ENCODE measurements at places on chromosomes 16 and 17. TPM values are rescaled to one million over a fixed set of nuclear protein-coding genes. Genes with fewer than 3 reads are reported as not detected.

DNA sequence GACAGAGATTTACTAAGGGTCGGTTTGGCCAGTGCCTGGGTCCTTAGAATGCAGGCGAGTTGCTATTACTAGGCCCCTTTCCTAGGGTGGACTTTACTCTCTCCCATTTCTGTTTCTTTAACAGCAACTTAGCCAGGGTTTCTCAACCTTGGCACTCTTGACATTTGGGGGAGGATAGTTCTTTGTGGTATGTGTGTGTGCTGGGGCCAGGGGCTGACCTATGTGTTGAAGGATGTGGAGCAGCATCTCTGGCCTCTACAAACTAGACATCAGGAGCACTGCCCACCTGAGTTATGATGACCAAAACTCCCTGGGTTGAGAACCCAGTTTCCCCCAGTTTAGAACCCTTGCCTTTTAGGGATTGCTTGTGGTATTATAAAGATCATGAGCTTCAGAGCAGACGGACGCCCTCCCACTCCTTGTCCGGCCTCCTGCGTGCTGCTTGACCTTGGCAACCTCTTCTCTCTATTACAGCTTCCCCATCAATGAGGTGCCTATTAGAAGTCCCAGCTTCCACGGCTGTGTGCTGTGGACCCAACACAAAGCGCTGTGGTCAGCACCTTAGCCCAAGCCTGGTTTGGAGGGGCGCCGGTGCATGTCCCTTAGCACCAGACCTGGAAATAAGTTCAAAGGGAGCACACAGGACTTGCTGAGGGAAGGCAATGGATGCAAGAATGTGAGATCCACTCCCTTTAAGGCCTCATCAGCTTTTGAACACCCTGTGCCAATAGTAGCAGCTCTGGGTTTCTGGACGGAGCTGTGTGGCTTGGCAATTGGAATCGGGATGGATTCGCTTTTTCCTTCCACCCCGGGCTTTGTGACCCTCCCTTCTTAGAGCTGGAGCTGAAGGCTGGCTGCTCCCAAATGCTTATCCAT is 239.2 kb upstream of the MAF start:
- no peak for DNase-seq

DNA sequence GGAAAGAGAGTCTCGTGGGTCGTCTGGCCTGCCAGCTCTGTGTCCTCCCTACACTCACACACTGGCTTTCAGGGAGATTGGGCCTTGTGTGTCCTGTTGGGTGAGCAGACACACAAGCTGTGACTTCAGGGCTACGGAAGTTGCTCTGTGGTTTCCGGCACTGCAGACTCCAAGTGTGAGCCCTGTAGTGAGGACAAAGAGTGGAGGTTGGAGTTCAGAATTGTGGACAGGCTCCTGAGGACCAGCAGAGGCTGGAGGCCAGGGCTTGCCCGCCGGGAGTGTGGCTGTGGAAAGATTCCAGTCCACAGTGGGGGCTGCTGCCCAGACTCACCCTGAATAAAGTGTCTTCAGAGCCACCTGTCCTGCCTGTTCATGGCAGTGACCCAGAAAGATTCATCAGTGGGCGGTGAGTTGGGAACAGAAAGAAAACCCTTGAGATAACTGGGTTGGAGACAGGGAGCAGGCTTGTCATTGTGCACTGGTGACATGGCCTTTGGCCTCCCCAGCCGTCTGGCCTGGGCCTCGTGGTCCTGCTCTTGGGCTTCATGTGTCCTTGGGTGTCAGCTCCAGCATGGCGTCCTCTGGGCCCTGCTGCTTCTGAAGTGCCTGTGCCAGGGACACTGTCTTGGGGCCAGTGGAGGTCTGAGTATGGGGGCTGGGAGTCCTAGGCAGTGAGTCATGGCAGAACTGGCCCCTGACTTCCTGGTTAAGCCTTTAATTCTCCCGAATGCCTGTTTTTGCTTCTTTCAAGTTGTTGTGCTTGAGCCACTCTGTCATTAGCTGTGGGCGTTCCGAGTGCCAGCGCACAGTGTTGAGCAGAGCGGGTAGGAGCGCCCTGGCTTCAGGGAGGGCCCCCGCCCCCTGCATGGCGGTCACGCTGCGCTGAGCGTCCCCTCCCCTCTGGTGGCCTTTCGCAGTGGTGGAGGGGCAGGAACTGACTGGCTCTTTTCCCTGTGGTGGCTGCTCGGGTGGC is 19.9 kb upstream of the ZNF750 start:
- DNase-seq = no peak

DNA sequence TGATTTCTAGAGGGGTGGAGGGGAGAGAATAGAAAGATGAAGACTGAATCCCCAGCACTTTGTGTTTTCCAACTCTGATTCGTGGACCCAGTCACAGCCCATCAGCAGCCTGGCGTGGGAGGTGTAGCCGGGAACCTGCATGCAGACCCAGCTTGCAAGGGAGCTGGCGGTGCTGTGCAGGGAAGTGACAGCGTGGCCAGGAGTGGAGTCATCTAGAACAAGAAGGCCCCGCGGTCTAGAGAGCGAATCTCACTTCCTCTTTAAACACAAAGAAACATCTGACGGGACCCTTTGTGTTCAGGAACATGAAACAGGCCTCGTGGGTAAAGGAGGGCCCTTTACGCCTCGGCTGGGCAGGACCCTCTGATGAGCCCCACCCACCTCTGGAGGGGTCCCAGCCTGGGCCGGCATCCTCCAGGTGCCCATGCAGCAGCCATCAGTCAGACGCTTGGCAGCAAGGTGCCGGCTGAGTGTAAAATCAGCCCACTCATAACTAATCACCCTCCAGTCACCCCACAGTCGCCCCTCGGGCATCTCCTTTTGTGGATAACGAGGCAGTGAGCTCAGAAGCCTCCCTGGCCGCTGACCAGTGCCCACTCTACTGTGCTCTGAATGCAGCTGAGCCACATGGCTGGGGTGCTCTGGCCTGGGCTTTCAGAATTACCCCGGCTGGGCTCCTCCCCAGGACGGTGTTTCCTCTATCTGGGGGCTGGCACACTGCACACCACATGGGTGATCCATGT is 4.4 kb downstream of the SNAI3 start:
- no peak for DNase-seq

DNA sequence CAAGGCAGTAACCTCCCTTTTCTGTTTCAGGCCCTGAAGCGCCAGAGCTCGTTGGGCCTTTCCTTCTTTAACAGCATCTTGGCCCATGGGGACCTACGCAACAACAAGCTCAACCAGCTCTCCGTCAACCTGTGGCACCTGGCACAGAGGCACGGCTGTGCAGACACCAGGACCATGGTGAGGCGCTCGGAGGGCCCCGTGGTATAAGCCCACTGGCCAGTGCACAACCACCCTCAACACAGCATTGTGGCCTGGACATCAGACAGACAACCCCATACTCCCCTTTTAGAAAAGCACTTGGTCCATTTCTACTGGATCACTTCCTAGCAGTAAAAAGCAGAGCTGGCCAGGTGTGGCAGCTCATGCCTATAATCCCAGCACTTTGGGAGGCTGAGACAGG is 18.6 kb downstream of the KNOP1 start:
- no peak for DNase-seq

- no peak for DNase-seq
These were observed 114.6 kb upstream of the MED13 start for GRCh38 chr17:62179525-62180161.

GRCh38 chr17:73644145-73645049 is at the start of gene SDK2:
Gene SDK2 (minus strand): TSS chr17:73644445. CDS start chr17:73644088, 357 bp downstream.
- DNase-seq = no peak

DNA sequence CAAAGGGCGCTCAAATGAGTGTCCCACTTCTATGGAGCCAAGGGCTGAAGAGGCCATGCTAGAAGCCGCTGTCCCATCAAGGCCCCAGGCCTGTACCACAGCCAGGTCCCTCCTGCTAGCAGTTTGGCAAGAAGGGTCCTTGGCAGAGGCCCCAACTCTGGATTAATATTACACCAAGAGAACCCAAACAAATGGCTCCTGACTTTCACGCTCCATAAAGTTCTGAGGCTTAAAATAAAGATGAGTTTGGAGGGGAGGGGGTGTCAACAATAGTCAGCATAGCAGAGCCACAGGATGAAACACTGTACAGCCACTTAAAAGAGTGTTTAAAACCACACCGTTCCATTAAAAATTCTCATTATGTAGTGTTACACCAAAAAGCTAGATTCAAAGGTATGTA is 30.5 kb downstream of the CUEDC1 start:
- DNase-seq = no peak

DNA sequence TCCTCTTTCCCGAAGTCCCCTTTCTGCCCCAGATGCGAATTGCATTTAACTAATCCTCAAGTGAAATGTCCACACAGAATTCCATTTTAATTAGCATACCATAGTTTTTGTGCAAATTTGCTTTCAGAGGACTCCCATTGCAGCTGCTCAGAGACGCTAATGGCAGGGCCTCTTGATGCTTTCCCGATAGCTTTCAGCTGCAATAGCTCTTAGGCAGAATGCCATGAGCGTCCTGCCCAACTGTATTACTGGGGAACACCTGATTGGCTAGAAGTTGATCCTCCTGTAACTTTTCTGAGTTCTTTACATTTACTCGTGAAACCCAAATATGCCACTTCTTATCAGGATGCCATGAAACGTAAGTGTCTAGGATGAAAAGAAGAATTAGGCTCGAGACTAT is 203.0 kb downstream of the UTP18 start:
- no peak for DNase-seq

DNA sequence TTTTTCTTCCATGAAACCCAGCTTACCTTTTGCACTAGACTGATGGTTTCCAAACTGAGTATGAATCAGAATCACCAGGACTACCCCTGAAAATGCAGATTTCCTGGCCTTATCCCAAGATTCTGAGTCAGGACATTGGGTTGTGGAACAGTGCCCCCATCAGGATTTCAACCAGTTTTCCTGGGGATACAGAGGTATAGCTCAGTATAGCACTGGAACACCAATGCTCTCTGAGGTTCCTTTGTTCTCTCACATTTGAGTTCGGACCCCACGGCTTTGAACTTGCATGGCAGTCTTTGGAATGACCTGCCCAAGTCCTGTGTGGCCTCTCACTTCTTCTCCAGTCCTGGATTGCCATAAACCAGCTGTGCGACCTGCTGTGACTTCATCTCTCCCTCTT is 12.8 kb upstream of the CCL8 start:
- no peak for DNase-seq

GRCh38 chr16:62036101-62036801 is at the start of gene CDH8:
Gene CDH8 (minus strand): TSS chr16:62036438. CDS start chr16:62021403, 15,035 bp downstream.
- no peak for DNase-seq

DNA sequence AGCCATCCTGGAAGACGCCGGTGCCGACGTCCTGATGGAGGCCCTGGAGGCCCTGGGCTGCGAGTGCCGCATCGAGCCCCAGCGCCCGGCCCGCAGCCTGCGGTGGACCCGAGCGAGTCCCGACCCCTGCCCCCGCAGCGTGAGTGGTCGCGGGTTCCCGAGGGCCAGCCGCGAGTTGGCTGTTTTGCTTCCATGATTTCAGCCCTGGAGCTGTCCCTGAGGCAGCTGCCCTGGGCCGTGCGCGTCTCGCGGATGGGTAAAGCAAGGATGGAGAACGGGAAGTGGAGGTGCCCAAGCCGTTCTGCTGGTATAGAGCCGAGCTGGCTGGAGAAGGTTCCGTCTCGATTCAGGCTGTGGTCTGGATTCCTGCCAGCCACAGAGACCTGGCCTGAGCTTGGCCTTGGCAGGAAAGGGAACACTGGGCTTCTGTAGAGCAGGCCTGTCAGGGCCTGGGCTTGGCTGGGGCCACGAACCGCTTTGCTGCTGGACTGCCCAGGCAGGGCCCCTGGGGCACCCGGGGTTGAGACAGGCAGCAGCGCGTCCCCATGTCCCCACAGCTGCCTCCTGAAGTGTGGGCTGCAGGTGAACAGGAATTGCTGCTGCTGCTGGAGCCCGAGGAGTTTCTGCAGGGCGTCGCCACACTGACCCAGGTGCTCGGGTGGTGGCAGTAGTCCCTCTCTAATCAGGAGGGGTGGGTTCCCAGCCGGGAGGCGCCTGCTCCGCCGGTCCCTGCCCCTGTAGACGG is 941 bp upstream of the MRPS34 start:
- DNase-seq = no peak

GRCh38 chr17:6505425-6506142 is 50.8 kb downstream of the PITPNM3 start:
- DNase-seq = no peak

DNA sequence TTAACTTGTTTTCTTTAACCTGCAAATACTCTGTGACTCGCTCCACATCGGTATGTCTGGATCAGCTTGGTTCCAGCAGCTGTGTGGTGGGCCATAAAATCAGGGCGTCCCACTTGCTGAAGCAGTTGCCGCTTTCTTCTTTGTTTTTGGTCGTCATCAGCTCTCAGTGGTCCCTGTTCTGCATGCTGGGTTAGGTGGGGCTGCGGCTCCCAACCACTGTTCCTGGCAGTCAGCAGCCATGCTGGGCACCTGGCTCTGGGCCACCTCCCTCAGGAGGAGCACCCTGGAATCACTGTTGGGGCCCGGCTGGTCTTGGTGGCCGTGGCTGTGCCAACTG is 23.0 kb downstream of the MGRN1 start:
- DNase-seq = no peak

DNA sequence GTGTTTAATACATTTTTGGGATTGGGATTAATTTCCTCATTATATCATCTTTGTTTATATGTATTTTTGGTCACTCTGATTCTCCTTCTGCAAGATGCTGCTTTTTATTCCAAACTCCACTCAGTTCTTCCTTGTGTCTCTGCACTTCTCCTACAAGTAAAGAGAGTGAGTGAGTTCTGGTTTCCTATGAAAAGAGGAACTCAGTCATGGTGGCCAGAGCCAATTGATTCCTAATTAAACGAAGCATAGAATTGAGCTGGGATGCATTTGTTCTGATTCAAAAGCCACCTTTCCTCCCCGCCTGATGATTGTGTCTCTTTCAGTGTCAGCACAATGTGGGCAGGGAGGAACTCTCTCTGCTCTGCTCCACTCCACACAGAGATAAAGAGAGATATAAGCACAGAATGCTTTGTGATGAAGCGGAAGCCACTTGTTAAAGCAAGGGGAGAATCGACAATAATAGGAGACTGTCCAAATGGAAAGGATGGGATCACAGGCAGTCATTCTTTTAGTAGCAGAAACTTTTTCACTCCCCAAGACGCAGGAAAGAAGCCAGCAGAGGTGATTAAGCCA is 121.3 kb upstream of the GOT2 start:
- no peak for DNase-seq

DNA sequence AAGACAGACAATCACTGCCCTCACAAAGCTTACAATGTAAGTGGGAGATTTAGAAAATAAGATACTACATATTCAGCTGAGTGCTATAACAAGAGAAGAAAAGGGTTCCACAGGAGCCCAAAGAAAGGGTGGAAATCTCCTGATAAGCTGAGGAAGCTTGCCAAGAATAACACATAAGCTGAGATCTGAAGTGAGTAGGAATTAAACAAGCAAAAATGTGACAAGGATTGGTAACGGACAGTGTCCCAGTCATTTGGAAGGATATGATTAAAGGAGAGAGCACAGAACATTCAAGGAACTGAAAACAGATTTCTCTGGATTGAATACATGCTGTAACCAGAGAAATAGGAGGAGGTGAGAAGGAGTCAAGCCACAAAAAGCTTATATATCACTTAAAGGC is 13.0 kb downstream of the CDYL2 start:
- DNase-seq = no peak

The SEC14L5 gene
- polyA plus RNA-seq = 0.48 TPM

The HBA2 gene
- 22.6 TPM for polyA plus RNA-seq

The NRN1L gene
- 1.9 TPM for polyA plus RNA-seq

Measured in urinary bladder (tissue), 4 donors.